DND-41 (cell line): ENCODE measurements at places on chromosomes 1 and 21.

DNA sequence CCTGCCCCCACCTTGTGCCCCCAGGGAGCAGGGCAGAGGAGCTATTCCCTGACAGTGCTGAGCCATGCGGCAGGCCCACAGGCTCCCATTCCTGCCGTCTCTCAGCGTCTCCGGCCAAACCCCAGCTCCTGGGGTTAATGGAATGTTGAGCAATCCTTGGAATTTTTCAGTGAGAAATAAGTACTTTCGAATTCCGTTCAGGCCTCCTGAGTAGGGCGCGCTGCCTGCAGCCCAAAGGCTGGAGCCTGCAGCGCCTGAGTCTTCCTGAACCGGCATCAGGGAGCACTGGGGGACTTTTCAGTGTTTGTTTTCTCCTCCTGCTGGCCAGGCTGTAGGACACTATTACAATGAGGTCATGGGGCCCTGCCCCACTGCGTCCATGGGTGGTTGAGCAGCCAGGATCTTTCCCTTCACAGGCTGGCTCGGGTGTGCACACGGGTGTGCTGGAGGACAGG, 33.3 kb upstream of the CSF1 start:
- no peak for DNase-seq

DNA sequence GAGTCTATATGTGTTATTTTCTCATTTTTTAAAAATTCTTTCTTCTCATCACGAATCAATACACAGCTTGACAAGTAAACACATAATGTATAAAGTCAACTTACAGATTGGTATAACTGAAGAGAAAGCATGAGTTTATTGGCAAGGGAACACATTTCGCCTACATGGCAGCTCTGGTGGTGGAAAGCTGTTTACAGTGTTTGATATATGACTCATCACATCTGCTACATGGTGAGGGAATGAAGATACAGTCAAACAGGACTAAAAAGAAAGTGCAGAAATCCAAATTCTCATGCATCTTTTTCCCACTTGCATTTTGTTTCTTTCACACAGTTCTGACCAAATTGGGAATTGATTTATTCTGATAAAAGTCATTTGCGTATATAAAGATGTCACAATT, 122.2 kb upstream of the ADGRL4 start:
- DNase-seq, result no peak

DNA sequence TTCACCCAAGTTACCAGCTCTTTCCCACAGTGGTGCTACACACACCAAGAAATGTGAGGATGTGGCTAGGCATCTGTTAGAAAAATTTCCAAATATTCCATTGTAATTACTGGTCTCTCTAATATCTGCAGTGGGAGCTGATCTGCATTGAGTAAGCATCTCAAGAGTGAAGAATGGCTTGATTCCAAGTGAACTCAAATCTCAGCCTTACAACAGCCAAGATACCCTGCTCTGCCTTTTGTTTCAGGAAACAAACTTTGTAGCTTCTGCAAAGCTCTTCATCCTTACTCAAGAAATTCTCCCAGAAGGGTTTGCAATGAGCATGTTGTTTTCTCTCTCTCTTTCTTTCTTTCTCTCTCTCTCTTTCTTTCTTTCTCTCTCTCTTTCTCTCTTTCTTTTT, 181.1 kb downstream of the FCRL5 start:
- DNase-seq, result no peak

- DNase-seq, result no peak
Measured at GRCh38 chr1:183063349-183063748, 40.1 kb downstream of the LAMC1 start.

GRCh38 chr1:65793359-65793732, 651 bp downstream of the PDE4B start:
- no peak for DNase-seq

- DNase-seq, result no peak
Measured at GRCh38 chr1:200162877-200163276, 135.4 kb downstream of the NR5A2 start.

- no peak for DNase-seq
Measured at GRCh38 chr1:200005165-200005564, 22.3 kb upstream of the NR5A2 start.

DNA sequence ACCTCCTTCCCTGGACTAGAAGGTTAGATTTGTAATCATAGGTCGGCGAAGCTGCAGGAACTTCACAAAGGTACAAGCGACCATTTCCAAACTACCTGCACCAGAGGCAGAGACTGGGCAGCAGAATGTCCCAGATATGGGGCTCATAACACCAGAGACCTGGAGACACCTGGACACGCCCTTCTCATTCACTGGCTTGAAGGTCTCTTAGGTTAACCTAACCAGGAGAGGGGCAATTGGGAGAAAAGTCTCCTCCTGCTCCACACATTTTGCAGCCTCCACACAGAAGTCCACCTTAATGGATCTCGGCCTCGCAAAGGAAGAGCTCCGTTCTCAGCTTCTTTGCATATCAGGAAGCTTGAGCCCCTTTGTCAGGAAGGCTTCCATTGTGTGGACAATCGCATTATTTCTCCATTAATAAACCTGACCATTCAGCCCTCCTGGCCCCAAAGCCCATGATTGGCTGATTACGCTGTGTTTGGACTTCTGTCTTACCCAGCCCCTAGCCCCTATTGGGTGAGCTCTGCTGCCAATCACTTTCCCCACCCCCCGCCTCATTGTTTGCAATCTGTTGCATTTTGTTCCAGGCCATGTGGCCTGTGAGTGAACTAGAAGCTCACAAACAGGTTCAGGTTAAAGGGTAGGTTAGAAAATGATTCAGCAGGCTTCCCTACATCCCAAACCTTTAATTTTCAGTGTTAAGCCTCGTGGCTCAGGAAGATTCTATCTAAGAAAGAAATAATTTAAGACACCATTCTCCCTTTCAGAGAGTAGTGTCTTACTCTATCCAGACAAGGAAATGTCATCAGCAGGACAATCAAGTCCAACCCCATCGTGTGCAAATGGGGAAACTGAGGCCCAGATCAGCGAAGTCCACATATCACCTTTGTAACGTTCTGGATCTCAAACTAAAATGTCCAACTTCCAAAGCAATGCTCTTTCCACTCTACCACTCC, 2.8 kb downstream of the MYCL start:
- DNase-seq, result no peak

GRCh38 chr1:211788626-211789025, 41.9 kb downstream of the LPGAT1 start:
- no peak for DNase-seq

DNA sequence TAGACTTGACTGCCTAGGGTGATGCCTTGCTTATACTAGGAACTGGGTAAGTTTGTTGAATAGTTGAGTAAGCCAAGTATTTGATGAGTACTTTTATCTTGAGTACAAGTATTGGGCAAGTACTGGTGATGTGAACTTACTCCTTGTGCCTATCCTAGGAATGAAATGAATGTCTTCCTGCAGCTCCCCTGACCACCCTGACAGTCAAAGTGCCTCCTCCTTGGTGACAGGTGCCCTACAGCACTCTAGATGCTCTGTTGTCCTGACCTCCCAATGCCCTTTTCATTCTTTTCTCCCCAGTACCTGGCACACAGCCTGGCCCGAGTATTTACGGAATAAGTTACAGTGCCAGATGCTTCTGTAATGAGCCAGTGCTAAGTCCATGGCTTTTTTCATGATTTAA, 25.5 kb downstream of the PCSK9 start:
- DNase-seq, result no peak
